ENCODE measurements at places on chromosomes 1 and 21. TPM values are rescaled to one million over a fixed set of nuclear protein-coding genes. Genes with fewer than 3 reads are reported as not detected.
A peak's percentile ranks its signal among the peaks of the same experiment; 100 is the strongest.

DNA sequence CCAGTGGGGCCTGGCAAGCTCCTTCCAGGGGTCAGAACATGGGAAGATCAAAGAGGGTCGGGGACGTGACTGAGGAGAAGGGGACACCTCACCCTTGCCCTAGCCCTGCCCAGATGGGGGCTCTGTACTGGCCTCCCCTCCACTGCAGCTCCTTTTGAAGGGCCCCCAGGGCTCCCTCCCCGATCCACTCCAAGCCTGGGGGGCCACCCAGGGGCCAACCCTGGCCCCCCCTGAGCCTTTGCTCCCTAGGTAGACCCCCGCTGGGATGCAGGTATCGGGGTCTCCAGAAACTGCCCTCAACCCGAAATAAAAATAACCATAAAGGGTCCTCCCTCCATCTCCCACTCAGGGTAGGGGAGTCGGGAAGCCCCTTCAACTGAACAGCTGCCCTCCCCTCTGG, 37.4 kb upstream of the FAM131C start:
- H3K27ac ChIP-seq: no peak overlapping the region
- peaks cover 2% of the 10 kb centered on the region for H3K4me1 ChIP-seq
- no peak overlapping the region for H3K4me3 ChIP-seq
- H3K36me3 ChIP-seq: no peaks in the 10 kb centered on the region

DNA sequence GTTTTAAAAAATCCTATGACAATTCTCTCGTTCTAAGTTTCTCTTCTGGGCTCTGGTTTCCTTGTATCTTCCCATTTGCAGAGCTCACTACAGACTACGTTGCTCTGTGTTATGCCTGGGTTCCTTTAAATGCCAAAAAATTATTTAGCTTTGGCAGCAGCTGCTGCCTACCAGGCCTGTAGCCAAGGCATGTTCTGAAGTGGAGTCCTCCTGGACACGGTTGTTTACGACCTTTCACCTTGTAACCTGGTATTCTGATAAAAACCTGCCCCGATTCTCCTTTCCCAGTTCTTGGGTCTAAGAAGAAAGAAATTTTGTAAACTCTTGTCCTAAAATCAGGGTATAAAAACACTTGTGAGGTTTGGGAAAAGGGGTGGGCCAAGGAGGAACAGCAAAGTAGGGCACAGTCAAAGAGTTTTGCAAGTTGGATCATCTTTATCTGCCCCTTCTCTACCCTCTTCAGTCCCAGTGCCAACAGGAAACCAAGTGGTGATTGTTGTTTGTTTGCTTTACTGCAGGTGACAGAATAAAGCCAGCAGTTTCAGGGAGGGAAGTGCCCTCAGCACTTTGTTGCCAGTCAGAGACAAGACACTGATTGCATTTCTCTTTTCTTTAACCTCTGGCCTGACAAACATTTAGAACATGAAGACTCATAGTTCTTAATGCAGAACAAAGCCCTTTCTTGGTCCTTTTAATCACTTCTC, 3.1 kb upstream of the TXNIP start:
- peaks cover 40% of the 10 kb centered on the region for H3K4me1 ChIP-seq
- peaks cover 20% of the 10 kb centered on the region for H3K36me3 ChIP-seq
- no peak for DNase-seq
- peak overlapping the region; percentile 96 for H3K27ac ChIP-seq
- peak overlapping the region; percentile 73 for H3K4me3 ChIP-seq

DNA sequence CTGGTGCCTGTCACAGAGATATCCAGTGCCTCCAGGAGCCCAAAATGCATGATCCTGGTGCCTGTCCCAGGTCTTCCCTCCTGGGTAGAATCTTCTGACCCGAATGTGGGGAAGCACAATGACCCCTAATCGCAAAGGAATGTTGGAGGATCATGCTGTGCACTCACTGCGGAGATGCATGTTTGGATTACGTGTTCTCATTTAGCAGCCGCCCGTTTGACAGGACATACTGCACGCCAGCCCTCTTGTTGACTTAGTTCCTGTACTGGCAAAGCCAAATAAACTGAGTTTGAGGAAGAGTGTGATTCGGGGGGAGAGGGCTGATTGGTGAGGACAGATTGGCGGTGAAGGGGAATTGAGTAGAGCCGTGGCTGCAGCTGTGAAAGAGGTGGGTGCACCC, 85.9 kb upstream of the SIM2 start:
- H3K27me3 ChIP-seq: peaks cover 4% of the 10 kb centered on the region
- H3K4me1 ChIP-seq: no peaks in the 10 kb centered on the region
- no peak for DNase-seq
- H3K27ac ChIP-seq: no peak overlapping the region

DNA sequence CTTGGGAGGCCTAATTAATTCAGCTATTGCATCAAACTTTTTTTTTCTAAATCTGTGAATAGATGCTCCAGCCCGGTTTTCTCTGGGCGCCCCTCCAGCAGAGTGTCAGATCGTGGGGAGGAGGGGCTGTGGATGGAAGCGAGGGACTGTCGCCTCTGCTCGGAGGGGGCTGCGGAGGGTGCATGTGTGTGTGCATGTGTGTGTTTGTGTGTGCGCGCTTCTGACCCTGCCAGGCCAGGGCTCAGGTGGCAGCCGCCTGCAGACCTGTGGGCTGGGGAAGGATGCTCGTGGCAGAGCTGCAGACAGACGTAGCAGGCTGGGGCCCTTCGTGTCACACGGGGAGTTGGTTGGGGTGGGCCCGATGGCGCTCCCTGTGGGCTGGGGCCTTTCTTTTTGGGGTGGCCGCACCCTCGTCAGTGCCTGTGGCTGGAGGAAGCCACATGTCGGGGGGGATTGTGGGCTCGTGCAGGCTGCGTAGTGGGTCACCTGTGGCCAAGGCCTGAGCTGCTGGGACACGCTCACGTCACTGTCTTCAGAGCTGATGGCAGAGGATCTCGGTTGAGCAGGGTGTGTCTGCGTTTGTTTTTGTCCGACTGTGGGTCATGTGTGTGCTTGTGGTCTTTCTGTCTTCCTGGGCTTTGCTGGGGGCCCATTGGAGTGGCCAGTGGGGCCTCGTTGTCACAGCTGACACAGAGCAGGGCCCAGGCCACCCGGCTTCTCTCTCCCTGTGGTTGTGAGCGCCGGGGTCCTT, 2.8 kb downstream of the SKI start:
- peak overlapping the region; percentile 99 for H3K27ac ChIP-seq
- H3K4me3 ChIP-seq: peak overlapping the region; percentile 95
- peaks cover 68% of the 10 kb centered on the region for H3K27me3 ChIP-seq
- H3K36me3 ChIP-seq: no peaks in the 10 kb centered on the region
- H3K4me1 ChIP-seq: peaks cover 71% of the 10 kb centered on the region

DNA sequence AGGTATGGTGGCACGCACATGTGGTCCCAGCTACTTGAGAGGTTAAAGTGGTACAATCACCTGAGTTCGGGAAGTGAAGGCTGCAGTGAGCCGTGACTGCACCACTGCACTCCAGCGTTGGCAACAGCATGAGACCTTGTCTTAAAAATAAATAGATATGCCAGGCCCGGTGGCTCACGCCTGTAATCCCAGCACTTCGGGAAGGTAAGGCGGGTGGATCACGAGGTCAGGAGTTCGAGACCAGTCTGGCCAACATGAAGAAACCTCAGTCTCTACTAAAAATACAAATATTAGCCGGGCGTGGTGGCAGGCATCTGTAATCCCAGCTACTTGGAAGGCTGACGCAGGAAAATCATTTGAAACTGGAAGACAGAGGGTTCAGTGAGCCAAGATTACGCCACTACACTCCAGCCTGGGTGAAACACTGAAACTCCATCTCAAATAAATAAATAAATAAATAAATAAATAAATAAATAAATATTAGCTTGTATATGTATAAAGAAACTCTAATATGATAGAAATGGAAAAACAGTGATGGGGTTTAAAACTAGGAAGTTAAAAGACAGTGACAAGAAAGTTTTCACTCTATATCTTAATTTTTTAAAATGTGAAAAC, 18.8 kb downstream of the GATAD2B start:
- H3K36me3 ChIP-seq: peaks cover 4% of the 10 kb centered on the region
- peaks cover 29% of the 10 kb centered on the region for H3K4me1 ChIP-seq
- no peaks in the 10 kb centered on the region for H3K27me3 ChIP-seq
- no peak for DNase-seq
- peak overlapping the region; percentile 46 for H3K27ac ChIP-seq
- no peak overlapping the region for H3K4me3 ChIP-seq

DNA sequence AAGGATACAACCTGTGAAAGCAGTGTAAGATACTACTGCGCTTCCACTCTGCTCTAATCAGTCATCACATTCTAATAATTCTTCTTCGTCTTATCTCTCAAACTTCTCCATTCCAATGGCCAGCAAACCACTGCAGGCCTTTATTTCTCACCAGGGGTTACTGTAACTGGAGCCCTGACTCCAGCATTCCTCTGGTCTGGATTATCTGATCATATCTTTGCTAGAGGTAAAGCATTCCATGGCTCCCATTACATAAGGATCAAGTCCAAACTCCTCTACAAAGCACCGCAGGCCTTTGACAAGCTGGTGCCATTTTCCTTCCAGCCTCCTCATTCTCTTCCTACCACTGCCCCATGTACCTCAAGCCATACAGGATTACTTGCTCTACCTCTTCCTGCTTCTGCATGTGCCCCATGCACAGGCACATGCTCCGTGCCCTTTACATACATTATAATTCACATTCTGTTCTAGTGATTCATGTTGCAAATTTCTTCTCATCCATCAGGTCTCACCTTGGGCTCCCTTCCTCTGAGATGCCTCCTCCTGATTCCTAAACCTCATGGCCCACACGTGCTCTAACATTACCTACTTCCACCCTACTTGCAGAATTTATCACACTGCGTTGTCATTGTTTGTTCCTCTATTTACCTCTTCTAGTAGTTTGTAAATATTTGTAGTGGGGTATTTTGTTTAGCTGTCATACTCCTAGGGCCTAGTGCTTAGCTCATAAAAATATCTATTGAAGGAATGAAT, 9.3 kb upstream of the SERBP1 start:
- H3K36me3 ChIP-seq: no peaks in the 10 kb centered on the region
- H3K4me3 ChIP-seq: no peak overlapping the region
- no peak for DNase-seq
- H3K27ac ChIP-seq: no peak overlapping the region
- H3K4me1 ChIP-seq: no peaks in the 10 kb centered on the region

- no peaks in the 10 kb centered on the region for H3K36me3 ChIP-seq
- H3K4me1 ChIP-seq: peaks cover 56% of the 10 kb centered on the region
- H3K27ac ChIP-seq: peak overlapping the region; percentile 99
- H3K27me3 ChIP-seq: peaks cover 2% of the 10 kb centered on the region
- DNase-seq: peak; percentile 85
Observed at GRCh38 chr1:11335417-11336056, 62.5 kb downstream of the UBIAD1 start.

GRCh38 chr1:100941580-100942216, 45.8 kb downstream of the SLC30A7 start:
- H3K27me3 ChIP-seq: peaks cover 2% of the 10 kb centered on the region
- no peak for DNase-seq
- peaks cover 36% of the 10 kb centered on the region for H3K4me1 ChIP-seq
- peaks cover 57% of the 10 kb centered on the region for H3K36me3 ChIP-seq
- peak overlapping the region; percentile 58 for H3K4me3 ChIP-seq
- H3K27ac ChIP-seq: peak overlapping the region; percentile 91

GRCh38 chr1:25907601-25908000, 1.4 kb upstream of the STMN1 start:
- peaks cover 24% of the 10 kb centered on the region for H3K4me1 ChIP-seq
- no peak for DNase-seq
- no peaks in the 10 kb centered on the region for H3K36me3 ChIP-seq

- H3K4me3 ChIP-seq: no peak overlapping the region
- peaks cover 2% of the 10 kb centered on the region for H3K27me3 ChIP-seq
- H3K4me1 ChIP-seq: no peaks in the 10 kb centered on the region
- no peak overlapping the region for H3K27ac ChIP-seq
Observed at GRCh38 chr1:53896635-53897229, 2.7 kb downstream of the DIO1 start.

- DNase-seq: no peak
- no peak overlapping the region for H3K27ac ChIP-seq
- no peak overlapping the region for H3K4me3 ChIP-seq
- H3K27me3 ChIP-seq: no peaks in the 10 kb centered on the region
Observed at GRCh38 chr1:61757950-61758349, 15.7 kb downstream of the PATJ start.

DNA sequence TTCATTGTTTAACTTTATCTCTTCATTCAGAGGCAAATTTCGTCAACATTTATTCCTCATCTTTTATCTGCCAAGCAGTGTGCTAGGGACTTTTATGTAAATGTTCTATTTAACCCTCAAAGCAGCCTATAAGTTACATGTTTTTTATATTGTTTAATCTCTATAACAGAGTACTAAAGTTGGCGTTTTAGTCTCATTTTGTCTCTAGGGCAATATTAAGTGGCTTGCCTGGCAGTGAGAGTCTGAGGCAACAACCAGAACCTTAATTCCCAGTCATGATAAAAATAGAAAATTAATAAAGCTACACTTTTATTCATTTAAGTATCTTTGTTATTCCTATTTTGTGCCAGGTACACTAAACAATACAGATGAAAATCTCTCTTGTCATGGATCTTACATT, 994.3 kb upstream of the ADGRL2 start:
- H3K27ac ChIP-seq: no peak overlapping the region
- H3K4me1 ChIP-seq: no peaks in the 10 kb centered on the region
- H3K4me3 ChIP-seq: no peak overlapping the region
- H3K36me3 ChIP-seq: no peaks in the 10 kb centered on the region

- H3K4me1 ChIP-seq: no peaks in the 10 kb centered on the region
- no peak overlapping the region for H3K4me3 ChIP-seq
- no peaks in the 10 kb centered on the region for H3K36me3 ChIP-seq
- no peak overlapping the region for H3K27ac ChIP-seq
- no peak for DNase-seq
Observed at GRCh38 chr1:87560601-87561360, 232.1 kb downstream of the LMO4 start.

GRCh38 chr1:44784094-44785028, 3.6 kb downstream of the BEST4 start:
- peaks cover 32% of the 10 kb centered on the region for H3K4me1 ChIP-seq

DNA sequence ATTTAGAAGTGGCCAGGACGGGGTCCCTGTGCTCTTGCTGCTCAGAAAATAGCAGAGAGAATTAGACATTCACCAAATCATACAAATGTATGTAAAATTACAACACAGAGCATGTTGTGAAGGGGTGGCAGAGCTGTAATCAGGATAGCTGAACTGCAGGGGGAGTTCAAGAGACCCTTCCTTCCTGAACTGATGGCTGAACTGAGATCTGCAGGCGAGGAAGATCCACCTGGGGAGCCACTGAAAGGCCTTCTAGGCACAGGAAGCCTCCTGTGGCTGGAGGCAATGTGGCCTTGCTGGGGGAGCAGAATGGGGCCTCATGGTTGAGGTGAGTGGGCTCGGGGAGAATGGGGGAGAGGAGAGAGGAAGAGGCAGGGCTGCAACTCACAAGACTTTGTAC, 216.5 kb downstream of the PRDM2 start:
- no peak overlapping the region for H3K4me3 ChIP-seq
- no peak for DNase-seq
- H3K27ac ChIP-seq: no peak overlapping the region
- H3K4me1 ChIP-seq: no peaks in the 10 kb centered on the region
- H3K27me3 ChIP-seq: no peaks in the 10 kb centered on the region

GRCh38 chr21:32645261-32646182, 33.3 kb upstream of the CFAP298 start:
- H3K27ac ChIP-seq: peak overlapping the region; percentile 6
- no peak for DNase-seq
- H3K4me3 ChIP-seq: no peak overlapping the region
- no peaks in the 10 kb centered on the region for H3K4me1 ChIP-seq
- no peaks in the 10 kb centered on the region for H3K27me3 ChIP-seq

The RGL1 gene
- not detected for polyA plus RNA-seq

The PTGS2 gene
- polyA plus RNA-seq: 0.84 TPM

The AMY1C gene
- not detected for polyA plus RNA-seq

The SELL gene
- polyA plus RNA-seq: 1,329 TPM

The SAMD13 gene
- not detected for polyA plus RNA-seq

The CD58 gene
- polyA plus RNA-seq: 68.6 TPM

The CFHR2 gene
- polyA plus RNA-seq: not detected

The FNDC10 gene
- 0.64 TPM for polyA plus RNA-seq

The GFI1 gene
- polyA plus RNA-seq: 17.8 TPM

The C1orf226 gene
- not detected for polyA plus RNA-seq
